ENCODE measurements at places on chromosomes 5 and 9.

DNA sequence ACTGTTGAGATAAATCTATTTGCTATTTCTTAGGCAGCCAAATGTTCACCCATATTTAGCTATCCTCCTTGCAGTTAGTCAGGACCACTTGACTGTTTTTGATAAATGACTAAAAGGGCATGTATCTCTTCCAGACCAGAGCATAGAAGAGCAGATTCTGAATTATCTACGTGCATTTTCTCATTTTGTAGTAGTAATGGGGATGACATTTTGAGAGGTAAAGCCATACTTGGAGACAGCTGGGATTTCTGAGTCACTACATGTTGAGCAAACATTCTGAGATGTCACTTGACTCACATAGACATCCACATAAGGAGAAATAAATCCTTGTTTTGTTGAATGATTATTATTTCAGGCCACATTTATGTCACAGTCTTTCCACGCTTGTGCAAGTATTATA lies 297.6 kb downstream of the CDH10 start:
- DNase-seq, result no peak

DNA sequence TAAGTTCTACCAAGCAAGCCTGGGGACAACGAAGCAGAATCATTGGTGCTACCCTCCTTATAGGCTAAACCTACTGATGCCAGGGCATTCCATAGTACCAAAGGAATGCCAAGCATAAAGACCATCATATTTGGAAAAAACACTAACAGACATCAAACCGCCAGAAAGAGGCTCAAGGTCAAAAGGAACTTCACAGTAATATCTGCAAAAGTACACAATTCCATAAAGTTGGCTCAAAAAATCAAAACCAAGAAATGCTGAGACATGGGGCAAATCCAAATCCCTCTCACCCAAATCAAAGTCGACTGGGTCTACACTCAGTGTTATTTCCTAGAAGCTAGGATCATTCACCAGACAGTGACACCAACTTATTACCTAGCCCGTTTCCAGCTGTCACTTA lies 3.4 kb downstream of the VCP start:
- no peak for DNase-seq

- DNase-seq, result no peak
Measured at GRCh38 chr5:154086641-154087040, 47.9 kb downstream of the MFAP3 start.

DNA sequence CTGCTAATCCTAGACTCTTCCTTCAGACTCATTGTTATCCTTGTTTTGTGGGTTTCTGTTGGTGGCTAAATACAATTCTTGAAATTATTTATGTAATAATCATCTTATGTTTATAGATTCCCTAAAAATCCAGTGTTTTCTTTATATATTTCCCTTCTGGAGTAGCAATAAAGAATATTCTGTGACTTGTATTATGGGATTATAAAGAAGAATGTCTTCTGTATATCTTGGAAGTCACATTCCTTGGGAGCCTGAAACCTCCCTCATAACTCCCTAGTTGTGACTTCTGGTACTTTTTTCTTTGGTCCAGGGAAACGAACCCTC lies 356.1 kb downstream of the TMEM167A start:
- DNase-seq, result no peak

- DNase-seq, result no peak
Measured at GRCh38 chr5:168974082-168974481, 326.9 kb downstream of the SLIT3 start.

DNA sequence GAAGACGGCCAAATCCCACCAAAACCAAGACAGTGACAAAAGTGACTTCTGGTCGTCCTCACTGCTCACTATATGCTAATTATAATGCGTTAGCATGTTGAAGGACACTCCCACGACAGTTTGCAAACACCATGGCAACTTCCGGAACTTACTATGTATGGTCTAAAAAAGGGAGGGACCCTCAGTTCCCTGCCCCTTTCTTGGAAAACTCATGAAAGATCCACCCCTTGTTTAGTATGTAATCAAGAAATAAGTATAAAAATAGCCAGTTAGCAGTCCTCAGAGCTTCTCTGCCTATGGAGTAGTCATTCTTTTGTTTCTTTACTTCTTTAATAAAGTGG lies 9.5 kb downstream of the FCN2 start:
- DNase-seq, result no peak

GRCh38 chr5:77367741-77368140 lies 124.4 kb downstream of the WDR41 start:
- peak; percentile 6 for DNase-seq

GRCh38 chr9:32877103-32877502 lies 93.8 kb downstream of the TMEM215 start:
- no peak for DNase-seq

DNA sequence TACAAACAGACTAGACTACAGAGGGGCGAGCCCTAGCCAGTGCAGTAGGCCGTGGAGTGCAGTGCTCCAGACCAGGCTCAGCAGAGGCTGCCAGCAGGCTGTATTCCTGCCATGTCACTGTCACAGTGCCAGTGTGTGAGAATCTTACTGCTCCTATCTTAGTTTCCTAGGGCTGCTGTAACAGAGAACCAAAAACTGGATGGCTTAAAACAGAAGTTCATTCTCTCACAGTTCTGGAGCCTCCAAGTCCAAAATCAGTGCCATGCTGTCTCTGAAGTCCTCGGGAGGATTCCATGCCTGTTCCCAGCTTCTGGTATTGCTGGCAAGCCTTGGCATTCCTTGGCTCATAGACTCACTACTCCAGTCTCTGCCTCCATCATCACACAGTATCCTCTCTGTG lies 75.0 kb upstream of the SAP30L start:
- DNase-seq, result no peak

- peak; percentile 94 for DNase-seq
Measured at GRCh38 chr5:68433923-68434879, 218.6 kb downstream of the PIK3R1 start.

GRCh38 chr9:116070256-116070914 lies 83.2 kb upstream of the PAPPA start:
- no peak for DNase-seq

- no peak for DNase-seq
Measured at GRCh38 chr5:105460721-105461120, 1898.1 kb upstream of the NUDT12 start.

GRCh38 chr9:108443741-108444140 lies 412.0 kb downstream of the ACTL7B start:
- DNase-seq, result no peak

- DNase-seq, result no peak
Measured at GRCh38 chr5:112014783-112015395, 257.9 kb upstream of the NREP start.

GRCh38 chr5:149174847-149175234 lies 33.5 kb downstream of the ABLIM3 start:
- no peak for DNase-seq

GRCh38 chr5:172417983-172418630 lies 36.2 kb downstream of the SH3PXD2B start:
- DNase-seq, result no peak

DNA sequence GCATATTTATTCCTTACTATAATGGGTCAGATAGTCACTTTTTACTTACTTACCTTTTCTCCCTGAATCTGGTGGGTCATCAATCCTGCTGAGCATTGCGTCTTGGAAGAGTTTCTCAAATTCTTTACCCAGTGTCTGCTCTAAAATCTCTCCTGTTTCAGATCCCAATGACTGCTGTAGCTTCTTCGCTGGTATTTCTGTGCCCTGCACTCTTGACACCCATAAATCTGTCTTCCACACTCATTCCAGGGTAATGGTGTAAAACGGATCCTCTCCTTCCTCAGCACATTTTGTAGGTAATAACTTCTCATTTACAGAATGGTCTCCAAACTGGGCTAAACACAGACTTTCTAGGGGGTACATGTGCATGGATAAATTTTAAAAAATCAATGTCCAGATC lies 407.4 kb downstream of the DMAC1 start:
- DNase-seq, result no peak

GRCh38 chr5:151359391-151359790 lies 12.0 kb upstream of the SLC36A2 start:
- no peak for DNase-seq

- no peak for DNase-seq
Measured at GRCh38 chr5:121296356-121296755, 555.3 kb upstream of the FTMT start.

DNA sequence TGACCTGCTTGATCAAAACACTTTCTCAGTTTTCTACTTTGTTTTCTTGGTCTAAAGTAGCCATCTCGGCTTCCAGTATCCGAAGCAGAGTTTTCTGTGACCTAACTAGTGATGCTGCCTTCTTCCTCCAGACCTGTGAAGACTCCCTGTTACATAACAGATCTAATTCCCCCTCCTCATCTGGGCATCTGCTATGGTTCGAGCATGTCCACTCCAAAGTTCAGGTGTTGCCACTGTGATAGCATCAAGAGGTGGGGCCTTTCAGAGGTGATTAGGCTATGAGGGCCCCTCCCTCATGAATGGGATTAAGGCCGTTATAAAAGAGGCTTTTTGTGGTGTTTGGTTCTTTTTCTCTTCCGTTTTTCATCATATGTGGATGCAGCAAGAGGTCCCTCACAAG lies 20.3 kb downstream of the TTC23L start:
- no peak for DNase-seq

DNA sequence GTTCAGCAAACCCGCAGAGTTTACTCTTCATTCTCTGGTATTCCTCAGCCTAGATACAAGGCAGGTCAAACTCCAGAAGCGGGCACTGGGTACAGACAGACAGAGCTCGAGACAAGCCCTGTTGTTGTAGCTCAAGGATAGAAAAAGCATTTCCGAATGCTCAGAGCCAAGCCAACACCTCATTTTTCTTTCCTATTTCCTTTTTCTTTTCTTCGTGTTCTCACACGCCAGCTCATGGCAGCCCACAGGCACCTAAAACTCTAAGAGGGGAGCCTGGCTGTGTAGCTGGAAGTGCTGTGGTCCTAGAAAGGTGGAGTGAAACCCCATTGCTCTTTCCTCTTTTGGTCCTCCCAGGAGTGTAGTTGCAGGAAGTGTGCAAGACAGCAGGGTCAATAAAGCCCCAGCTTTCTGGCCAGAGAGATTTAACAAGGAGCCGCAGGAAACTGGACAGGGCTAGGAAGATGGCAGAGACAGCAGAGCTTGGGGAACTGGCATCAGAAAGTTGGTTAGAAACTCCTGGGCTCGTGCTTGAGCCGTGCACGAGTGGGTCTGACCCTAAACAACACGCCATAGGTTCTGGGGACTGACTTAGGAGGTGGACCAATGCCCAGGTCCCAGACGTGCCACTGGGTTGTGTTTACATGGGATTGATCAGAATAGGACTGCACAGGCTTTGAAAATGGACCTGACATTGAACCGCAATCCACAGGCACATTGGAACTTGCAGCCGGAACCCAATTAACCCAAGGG lies 41.6 kb downstream of the ADAMTS2 start:
- no peak for DNase-seq

DNA sequence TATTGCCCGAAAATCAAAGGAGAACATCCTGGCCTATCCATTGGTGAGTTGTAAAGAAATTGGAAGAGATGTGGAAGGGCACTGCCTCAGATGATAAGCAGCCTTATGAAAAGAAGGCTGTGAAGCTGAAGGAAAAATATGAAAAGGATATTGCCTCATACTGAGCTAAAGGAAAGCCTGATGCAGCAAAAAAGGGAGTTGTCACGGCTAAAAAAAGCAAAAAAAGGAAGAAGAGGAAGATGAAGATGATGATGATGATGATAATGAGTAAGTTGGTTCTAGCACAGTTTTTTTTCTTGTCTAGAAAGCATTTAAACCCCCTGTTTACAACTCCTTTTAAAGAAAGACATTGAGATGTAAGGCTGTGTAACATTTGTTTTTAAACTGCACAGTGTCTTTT lies 59.8 kb upstream of the ZBED3 start:
- no peak for DNase-seq

DNA sequence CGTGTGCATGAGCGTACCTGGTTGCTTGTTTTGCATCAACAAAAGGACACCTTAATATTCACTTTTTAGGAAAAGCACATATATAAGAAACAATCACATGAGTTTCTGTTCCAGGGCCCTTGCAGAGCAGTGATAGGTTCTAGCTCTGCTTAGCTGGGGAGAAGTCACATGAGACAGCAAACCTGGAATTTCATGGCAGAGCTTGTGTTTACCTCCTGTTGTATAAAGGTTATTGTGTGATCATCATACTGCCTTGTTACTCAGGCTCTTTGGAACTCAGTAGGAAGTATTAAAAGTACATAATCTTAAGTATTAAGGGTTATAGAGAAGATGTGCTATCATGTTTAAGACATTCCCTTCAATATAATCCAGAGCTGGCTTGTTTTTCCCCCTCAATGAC lies 18.0 kb upstream of the VLDLR start:
- no peak for DNase-seq

GRCh38 chr9:134495881-134496412 lies 145.7 kb upstream of the COL5A1 start:
- no peak for DNase-seq

DNA sequence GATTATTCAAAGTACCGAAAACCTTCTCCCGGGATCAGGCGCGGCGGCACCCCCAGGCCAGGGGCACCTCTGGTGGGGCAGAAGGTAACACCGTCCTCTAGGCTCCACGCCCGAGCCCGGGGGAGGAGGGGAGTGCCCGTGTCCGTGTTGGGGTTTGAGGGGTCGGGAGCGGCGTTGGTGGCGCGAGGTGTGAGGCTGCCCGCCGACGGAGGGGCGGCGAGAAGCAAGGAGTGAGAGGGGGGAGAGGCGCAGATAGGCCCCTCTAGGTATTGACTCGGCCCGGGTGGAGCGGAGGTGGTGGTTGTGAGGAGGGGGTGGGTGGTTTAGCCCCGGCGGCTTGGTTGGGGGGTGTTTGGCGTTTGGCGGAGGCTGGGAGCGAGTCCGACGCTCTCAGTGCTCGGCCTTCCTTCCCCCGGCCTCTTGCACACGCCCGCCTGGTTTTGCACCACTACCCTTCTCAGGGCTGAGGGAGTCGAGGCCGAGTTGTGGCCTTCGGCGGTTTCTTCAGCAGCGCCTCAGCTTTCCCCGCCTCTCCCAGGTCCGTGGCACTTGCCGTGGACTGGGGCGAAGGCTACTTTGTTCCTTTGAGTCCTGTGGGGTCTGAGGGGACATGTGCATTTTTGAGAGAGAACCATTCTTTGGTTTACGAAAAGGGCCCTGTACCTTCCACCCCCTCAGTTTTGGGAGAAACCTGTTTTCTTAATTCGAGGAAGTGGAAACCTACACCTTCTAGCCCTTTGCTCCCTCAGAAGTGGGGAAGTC lies 450 bp downstream of the GPBP1 start:
- no peak for DNase-seq

DNA sequence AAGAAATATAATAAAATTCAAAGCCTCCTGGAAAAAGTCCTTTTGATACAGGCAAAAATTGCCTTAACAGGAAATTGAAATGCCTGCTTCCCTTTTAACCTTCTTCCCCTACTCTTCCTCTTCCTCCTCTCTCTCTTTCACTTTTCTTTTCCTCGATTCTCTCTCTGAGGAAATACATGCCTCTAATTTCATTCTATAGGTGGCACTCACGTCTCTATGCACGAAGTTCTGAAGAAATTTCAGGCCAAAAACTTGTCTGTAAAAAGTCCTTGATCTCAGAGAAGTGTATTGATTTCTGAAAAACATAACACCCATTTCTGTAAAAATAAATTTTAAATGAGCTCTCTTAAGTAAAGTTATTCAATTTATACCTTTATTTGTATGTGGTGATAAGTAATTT lies 371.7 kb upstream of the IRX4 start:
- no peak for DNase-seq

- no peak for DNase-seq
Measured at GRCh38 chr9:27162045-27162444, 53.0 kb downstream of the TEK start.

Measured in stimulated activated CD4-positive, alpha-beta T cell treated with anti-CD3 and anti-CD28 coated beads, Interleukin-4, amount 100 ng/mL, for 1 hour (primary cell).